SJSA1 (cell line): ENCODE measurements at places on chromosomes 5 and 9. TPM values are rescaled to one million over a fixed set of nuclear protein-coding genes. Genes with fewer than 3 reads are reported as not detected.

Gene KIAA1191
- 68.3 and 107 TPM in 2 replicates for total RNA-seq

Gene IFNA7
- total RNA-seq = not detected in 2 replicates

Gene LECT2
- total RNA-seq = not detected in 2 replicates

Gene HTR1A
- total RNA-seq = not detected in 2 replicates

Gene OR1Q1
- total RNA-seq = not detected in 2 replicates

Gene GPX8
- 111 and 136 TPM in 2 replicates for total RNA-seq

Gene ATP10B
- not detected in 2 replicates for total RNA-seq

Gene EGFLAM
- 0.08 TPM in 1 of 2 replicates, not detected in the other for total RNA-seq

Gene PDLIM4
- 52.2 and 94.1 TPM in 2 replicates for total RNA-seq

Gene CDH9
- not detected in 2 replicates for total RNA-seq

Gene SLC6A7
- total RNA-seq = not detected in 2 replicates

Gene PLCXD3
- not detected in 2 replicates for total RNA-seq

Gene DBN1
- total RNA-seq = 147 and 149 TPM in 2 replicates

Gene NME5
- total RNA-seq = not detected in 2 replicates

Gene ANKRD18B
- not detected in 2 replicates for total RNA-seq

Gene GABRA1
- not detected in 2 replicates for total RNA-seq

Gene SLC34A1
- not detected in 2 replicates for total RNA-seq

Gene PTGES
- 2.4 and 5.4 TPM in 2 replicates for total RNA-seq

Gene CKMT2
- total RNA-seq = not detected in 2 replicates

Gene WWC1
- 13.2 and 21.3 TPM in 2 replicates for total RNA-seq

Gene CCDC180
- 0.03 and 0.13 TPM in 2 replicates for total RNA-seq

Gene SMARCA2
- 28.0 and 39.9 TPM in 2 replicates for total RNA-seq

Gene TRPM3
- total RNA-seq = 0.03 TPM in 1 of 2 replicates, not detected in the other

Gene PCDHA11
- total RNA-seq = not detected in 2 replicates

Gene IL9
- not detected in 2 replicates for total RNA-seq

Gene KCNV2
- not detected in 2 replicates for total RNA-seq

Gene PCDHGA9
- 0.55 TPM in 1 of 2 replicates, not detected in the other for total RNA-seq

Gene TLX3
- total RNA-seq = not detected in 2 replicates

Gene CFAP157
- total RNA-seq = 0.11 TPM in 1 of 2 replicates, not detected in the other

Gene IFNA6
- total RNA-seq = not detected in 2 replicates
